CD4-positive, alpha-beta T cell (primary cell): ENCODE measurements at places on chromosomes 3 and 15. TPM values are rescaled to one million over a fixed set of nuclear protein-coding genes. Genes with fewer than 3 reads are reported as not detected.

- peaks cover 3% of the 10 kb centered on the region for H3K27me3 ChIP-seq
- H3K4me3 ChIP-seq, result no peak overlapping the region
- H3K36me3 ChIP-seq, result no peaks in the 10 kb centered on the region
Observed at GRCh38 chr15:88006146-88006545, 250.4 kb downstream of the NTRK3 start.

DNA sequence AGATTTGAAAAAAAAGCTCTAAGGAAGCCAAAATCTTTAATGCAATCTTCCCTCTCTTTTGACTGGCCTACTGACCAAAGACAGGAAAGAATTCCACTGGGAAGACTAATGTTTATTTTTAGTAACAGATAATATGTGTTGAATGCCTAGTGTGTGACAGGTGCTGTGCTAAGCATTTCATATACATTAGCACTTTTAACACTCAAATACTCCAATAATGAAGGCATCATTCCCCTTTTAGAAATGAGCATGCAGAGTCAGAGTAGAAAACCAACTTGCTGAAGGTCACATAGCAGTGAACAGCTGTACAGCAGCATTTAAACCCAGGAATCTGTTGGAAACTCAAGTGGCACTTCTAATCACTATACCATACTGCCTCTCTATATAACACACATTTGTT lies 170.6 kb downstream of the MINAR1 start:
- H3K27me3 ChIP-seq, result no peaks in the 10 kb centered on the region
- no peaks in the 10 kb centered on the region for H3K36me3 ChIP-seq
- no peak overlapping the region for H3K4me3 ChIP-seq
- no peak for DNase-seq
- H3K27ac ChIP-seq, result no peak overlapping the region
- H3K4me1 ChIP-seq, result no peaks in the 10 kb centered on the region

The TJP1 gene
- total RNA-seq, result not detected

DNA sequence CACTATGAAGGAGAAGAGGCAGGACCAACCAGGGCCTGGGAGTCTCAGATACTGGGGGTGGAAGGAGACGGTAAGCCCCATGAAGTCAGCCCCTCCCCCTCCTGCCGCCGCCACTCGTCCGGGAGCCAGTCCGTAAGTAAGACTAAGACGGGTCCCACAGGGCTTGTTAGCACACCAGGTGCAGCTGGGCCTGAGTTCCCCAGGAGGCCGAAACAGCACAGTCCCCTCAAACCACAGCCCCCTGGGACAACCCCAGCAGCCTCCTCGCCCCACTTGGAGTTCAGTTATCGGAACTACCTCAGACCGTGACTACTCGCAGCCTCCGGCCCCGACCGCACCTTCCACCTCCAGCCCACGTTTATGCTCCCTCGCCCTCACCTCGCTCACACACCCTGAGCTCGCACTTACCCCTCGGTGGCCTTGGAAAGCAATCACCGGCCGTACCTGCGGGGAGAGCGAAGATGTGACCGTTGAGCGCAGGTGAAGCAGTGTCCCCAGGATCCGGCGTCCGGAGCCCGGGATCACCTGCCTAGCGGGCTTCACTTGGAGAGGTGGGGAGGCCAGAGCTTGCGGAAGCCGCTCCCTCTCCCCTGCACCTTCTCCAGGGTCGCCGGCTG lies 557 bp downstream of the ELL3 start:
- DNase-seq, result peak; percentile 59
- H3K27me3 ChIP-seq, result no peaks in the 10 kb centered on the region
- peak overlapping the region; percentile 10 for H3K27ac ChIP-seq
- H3K4me3 ChIP-seq, result peak overlapping the region; percentile 79
- H3K4me1 ChIP-seq, result peaks cover 25% of the 10 kb centered on the region
- H3K36me3 ChIP-seq, result peaks cover 21% of the 10 kb centered on the region

The SLC35A5 gene
- total RNA-seq, result 7.3 TPM

The RTP1 gene
- not detected for total RNA-seq

- H3K27ac ChIP-seq, result no peak overlapping the region
- H3K27me3 ChIP-seq, result no peaks in the 10 kb centered on the region
- no peak overlapping the region for H3K4me3 ChIP-seq
- H3K36me3 ChIP-seq, result no peaks in the 10 kb centered on the region
- no peaks in the 10 kb centered on the region for H3K4me1 ChIP-seq
Observed at GRCh38 chr3:153372326-153372725, 210.3 kb downstream of the RAP2B start.

The TIPIN gene
- total RNA-seq, result 3.9 TPM

DNA sequence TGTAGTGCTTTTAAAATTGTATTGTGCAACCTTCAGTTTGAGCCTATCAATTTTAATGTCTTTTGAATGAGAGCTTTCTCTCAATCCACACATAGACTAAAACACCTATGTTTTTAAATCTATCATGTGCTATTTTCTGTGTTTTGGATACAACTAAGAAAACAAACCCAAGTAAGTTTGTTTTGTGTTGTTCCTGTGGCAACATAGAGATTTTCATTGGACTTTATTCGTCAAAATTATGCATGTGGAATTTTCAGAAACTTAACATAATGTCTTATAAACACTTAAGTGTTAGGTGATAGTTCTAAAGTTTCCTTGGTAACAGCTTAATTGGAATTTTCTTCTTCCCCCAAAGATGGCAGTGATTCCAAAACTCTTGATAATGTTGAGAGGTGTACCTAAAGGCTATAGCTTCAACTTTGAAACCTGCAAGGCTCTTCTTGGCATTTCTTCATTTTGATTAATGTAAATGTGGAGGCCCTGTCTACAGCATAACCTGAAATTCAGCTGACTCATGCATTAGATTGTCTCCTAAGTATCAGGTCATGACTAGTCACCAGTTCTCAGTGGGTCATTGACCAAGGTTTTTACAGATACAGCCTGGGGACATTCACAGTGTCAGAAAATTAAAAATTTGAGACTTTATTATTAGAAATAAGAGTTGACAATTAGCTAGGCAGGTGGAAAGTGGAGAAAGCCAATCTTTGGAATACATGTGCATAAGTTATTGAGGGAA lies 44.4 kb downstream of the COL6A5 start:
- H3K4me1 ChIP-seq, result no peaks in the 10 kb centered on the region
- no peak overlapping the region for H3K4me3 ChIP-seq
- no peak for DNase-seq
- H3K27me3 ChIP-seq, result no peaks in the 10 kb centered on the region
- H3K27ac ChIP-seq, result no peak overlapping the region
- H3K36me3 ChIP-seq, result no peaks in the 10 kb centered on the region

- H3K36me3 ChIP-seq, result peaks cover 3% of the 10 kb centered on the region
- no peaks in the 10 kb centered on the region for H3K27me3 ChIP-seq
- H3K4me1 ChIP-seq, result peaks cover 17% of the 10 kb centered on the region
- H3K27ac ChIP-seq, result peak overlapping the region; percentile 29
- H3K4me3 ChIP-seq, result peak overlapping the region; percentile 81
- no peak for DNase-seq
Observed at GRCh38 chr3:100333970-100334487, 528 bp upstream of the NIT2 start.

- H3K27me3 ChIP-seq, result no peaks in the 10 kb centered on the region
- H3K27ac ChIP-seq, result no peak overlapping the region
- H3K36me3 ChIP-seq, result no peaks in the 10 kb centered on the region
- no peak for DNase-seq
- peaks cover 3% of the 10 kb centered on the region for H3K4me1 ChIP-seq
- H3K4me3 ChIP-seq, result no peak overlapping the region
Observed at GRCh38 chr3:27340534-27340933, 28.6 kb downstream of the NEK10 start.

GRCh38 chr15:67199881-67200763 lies 54.3 kb downstream of the AAGAB start:
- H3K4me1 ChIP-seq, result peaks cover 7% of the 10 kb centered on the region
- no peak for DNase-seq
- peaks cover 16% of the 10 kb centered on the region for H3K36me3 ChIP-seq
- no peak overlapping the region for H3K4me3 ChIP-seq

DNA sequence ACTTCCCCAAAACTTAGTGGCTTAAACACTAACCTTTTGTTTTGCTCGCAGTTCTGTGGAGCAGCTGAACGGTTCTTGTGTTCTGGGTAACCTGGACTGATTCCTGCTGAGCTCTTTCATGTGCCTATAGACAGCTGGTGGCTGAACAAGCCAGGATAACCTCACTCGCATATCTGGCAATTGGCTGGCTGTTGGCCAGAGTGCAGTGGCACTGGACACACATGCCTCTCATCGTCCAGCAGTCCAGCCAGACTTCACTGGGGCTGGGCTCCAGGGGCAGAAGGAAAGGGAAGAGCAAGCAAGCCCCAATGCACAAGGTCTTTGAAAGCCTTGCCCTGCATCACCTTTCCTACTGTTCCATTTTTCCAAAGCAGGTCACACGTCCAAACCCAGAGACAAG lies 53.6 kb upstream of the GATA2 start:
- no peak overlapping the region for H3K4me3 ChIP-seq
- no peak overlapping the region for H3K27ac ChIP-seq
- peaks cover 6% of the 10 kb centered on the region for H3K27me3 ChIP-seq
- DNase-seq, result no peak
- H3K4me1 ChIP-seq, result no peaks in the 10 kb centered on the region

The MKRN3 gene
- 3.1 TPM for total RNA-seq

GRCh38 chr3:41031401-41031800 lies 167.9 kb upstream of the CTNNB1 start:
- H3K27ac ChIP-seq, result no peak overlapping the region
- no peak for DNase-seq
- no peaks in the 10 kb centered on the region for H3K4me1 ChIP-seq
- no peaks in the 10 kb centered on the region for H3K36me3 ChIP-seq
- peaks cover 5% of the 10 kb centered on the region for H3K27me3 ChIP-seq
- H3K4me3 ChIP-seq, result no peak overlapping the region

The MYZAP gene
- 0.66 TPM for total RNA-seq

- no peak overlapping the region for H3K4me3 ChIP-seq
- no peaks in the 10 kb centered on the region for H3K27me3 ChIP-seq
- DNase-seq, result no peak
- H3K36me3 ChIP-seq, result no peaks in the 10 kb centered on the region
- H3K4me1 ChIP-seq, result peaks cover 8% of the 10 kb centered on the region
Observed at GRCh38 chr3:27680517-27681246, 41.4 kb downstream of the EOMES start.

The TRPM1 gene
- not detected for total RNA-seq

- no peak overlapping the region for H3K27ac ChIP-seq
- H3K4me3 ChIP-seq, result no peak overlapping the region
- no peaks in the 10 kb centered on the region for H3K36me3 ChIP-seq
- DNase-seq, result no peak
- no peaks in the 10 kb centered on the region for H3K4me1 ChIP-seq
- no peaks in the 10 kb centered on the region for H3K27me3 ChIP-seq
Observed at GRCh38 chr15:48510976-48511375, 134.5 kb downstream of the FBN1 start.

- no peak overlapping the region for H3K27ac ChIP-seq
- H3K27me3 ChIP-seq, result no peaks in the 10 kb centered on the region
- peaks cover 11% of the 10 kb centered on the region for H3K4me1 ChIP-seq
- DNase-seq, result peak; percentile 46
- H3K4me3 ChIP-seq, result no peak overlapping the region
- no peaks in the 10 kb centered on the region for H3K36me3 ChIP-seq
Observed at GRCh38 chr3:25910997-25911396, 121.1 kb downstream of the OXSM start.

The SPTBN5 gene
- 2.2 TPM for total RNA-seq

GRCh38 chr3:190577225-190577624 lies 63.3 kb downstream of the IL1RAP start:
- DNase-seq, result no peak
- no peaks in the 10 kb centered on the region for H3K4me1 ChIP-seq
- no peak overlapping the region for H3K27ac ChIP-seq
- no peak overlapping the region for H3K4me3 ChIP-seq
- no peaks in the 10 kb centered on the region for H3K27me3 ChIP-seq

DNA sequence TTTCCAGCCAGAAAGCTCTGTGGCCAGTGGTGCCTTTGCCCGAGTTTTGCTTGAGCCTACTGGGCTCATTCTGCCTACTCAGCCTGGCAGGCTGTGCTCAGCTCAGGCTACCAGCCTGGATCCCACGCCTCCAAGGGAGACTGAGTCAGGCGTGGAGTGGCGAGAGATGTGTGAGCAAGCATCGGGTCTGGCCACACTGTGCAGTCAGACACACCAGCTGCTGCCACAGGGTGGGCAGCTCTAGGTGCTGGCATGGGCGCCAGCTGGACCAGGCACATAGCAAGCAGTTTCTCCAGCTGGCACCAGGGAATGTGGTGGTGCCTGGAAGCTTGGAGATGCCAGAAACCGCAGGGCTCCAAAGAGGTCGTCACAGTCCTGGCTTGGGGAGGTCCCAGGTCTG lies 498.5 kb upstream of the CNTN4 start:
- H3K4me3 ChIP-seq, result no peak overlapping the region
- H3K36me3 ChIP-seq, result no peaks in the 10 kb centered on the region
- no peak overlapping the region for H3K27ac ChIP-seq

GRCh38 chr15:70045045-70045444 lies 52.7 kb downstream of the TLE3 start:
- H3K4me1 ChIP-seq, result no peaks in the 10 kb centered on the region
- peaks cover 19% of the 10 kb centered on the region for H3K36me3 ChIP-seq
- DNase-seq, result no peak
- H3K4me3 ChIP-seq, result no peak overlapping the region

The IL16 gene
- total RNA-seq, result 164 TPM

- H3K4me3 ChIP-seq, result no peak overlapping the region
- no peak for DNase-seq
- H3K4me1 ChIP-seq, result no peaks in the 10 kb centered on the region
- peaks cover 5% of the 10 kb centered on the region for H3K27me3 ChIP-seq
- no peaks in the 10 kb centered on the region for H3K36me3 ChIP-seq
Observed at GRCh38 chr3:127170814-127171213, 22.1 kb upstream of the PRR23E start.

The RAD18 gene
- 9.6 TPM for total RNA-seq

GRCh38 chr3:33883951-33884561 lies 85.6 kb downstream of the PDCD6IP start:
- no peaks in the 10 kb centered on the region for H3K36me3 ChIP-seq
- H3K27me3 ChIP-seq, result no peaks in the 10 kb centered on the region
- H3K4me1 ChIP-seq, result peaks cover 4% of the 10 kb centered on the region
- no peak overlapping the region for H3K27ac ChIP-seq
- DNase-seq, result no peak
- no peak overlapping the region for H3K4me3 ChIP-seq

The PFKFB4 gene
- total RNA-seq, result 0.98 TPM

The MED12L gene
- 0.39 TPM for total RNA-seq

The FLNB gene
- total RNA-seq, result 42.1 TPM

The EHHADH gene
- 0.11 TPM for total RNA-seq

The CD200R1 gene
- total RNA-seq, result 4.0 TPM

The ARPP21 gene
- total RNA-seq, result not detected

The ISL2 gene
- total RNA-seq, result not detected
